NCI-H187 treated with DMSO at 0.1 percent for 48 hours (cell line): ENCODE measurements at places on chromosomes 5 and 9.

GRCh38 chr9:77977210-77977611 lies 54.4 kb downstream of the GNAQ start:
- DNase-seq = no peak

- no peak for DNase-seq
Observed at GRCh38 chr5:150631326-150631701, 9.1 kb upstream of the SYNPO start.

DNA sequence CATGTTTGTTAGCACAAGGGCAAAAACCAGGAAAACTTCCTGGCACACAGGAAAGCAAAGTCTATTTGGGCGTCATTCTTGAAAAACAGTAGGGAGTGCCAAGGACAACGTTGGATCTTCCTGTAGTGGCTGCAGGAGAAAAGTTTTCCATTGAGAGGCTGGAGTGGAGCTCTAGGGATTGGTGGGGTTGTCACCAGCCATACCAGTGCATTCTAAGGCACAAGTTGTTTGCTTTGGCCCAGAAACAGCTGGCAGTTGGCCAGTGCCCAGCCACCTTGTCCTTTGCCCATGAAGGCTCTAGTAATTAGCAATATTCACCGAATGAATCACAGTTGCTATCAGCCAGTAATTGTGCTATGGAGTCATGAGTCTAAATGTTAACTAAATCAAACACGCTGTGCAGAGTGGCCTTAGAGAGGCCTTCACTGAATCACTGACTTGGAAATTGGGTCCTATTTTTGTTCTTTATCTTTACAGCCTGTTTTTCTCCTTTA lies 26.4 kb downstream of the TNFSF15 start:
- no peak for DNase-seq

DNA sequence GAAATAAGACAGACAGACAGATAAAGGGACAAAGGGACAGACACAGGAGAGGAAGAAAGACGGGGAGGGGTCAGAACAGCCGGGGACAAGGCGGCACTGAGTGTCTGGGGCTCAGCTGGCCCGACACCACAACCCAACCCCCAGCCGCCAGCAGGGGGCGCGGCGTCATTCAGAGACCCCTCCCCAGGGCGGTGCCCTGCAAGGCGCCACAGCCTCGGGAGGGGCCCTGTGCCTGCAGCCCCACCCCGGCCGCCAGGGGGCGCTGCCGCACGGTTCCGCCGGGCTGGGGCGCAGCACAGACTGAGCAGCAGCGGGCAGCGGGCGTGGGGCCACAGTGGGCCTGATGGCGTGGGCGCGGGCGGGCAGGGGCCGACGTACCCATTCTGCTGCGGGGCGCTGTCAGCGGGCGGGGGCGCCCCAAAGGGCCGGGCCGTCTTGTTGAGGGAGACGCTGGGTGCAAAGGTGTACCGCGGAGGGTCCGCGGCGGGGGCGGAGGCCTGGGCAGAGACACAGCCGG lies 5.9 kb downstream of the PDLIM7 start:
- DNase-seq = no peak

GRCh38 chr9:98805506-98806272 lies 1.8 kb upstream of the GALNT12 start:
- DNase-seq = no peak

DNA sequence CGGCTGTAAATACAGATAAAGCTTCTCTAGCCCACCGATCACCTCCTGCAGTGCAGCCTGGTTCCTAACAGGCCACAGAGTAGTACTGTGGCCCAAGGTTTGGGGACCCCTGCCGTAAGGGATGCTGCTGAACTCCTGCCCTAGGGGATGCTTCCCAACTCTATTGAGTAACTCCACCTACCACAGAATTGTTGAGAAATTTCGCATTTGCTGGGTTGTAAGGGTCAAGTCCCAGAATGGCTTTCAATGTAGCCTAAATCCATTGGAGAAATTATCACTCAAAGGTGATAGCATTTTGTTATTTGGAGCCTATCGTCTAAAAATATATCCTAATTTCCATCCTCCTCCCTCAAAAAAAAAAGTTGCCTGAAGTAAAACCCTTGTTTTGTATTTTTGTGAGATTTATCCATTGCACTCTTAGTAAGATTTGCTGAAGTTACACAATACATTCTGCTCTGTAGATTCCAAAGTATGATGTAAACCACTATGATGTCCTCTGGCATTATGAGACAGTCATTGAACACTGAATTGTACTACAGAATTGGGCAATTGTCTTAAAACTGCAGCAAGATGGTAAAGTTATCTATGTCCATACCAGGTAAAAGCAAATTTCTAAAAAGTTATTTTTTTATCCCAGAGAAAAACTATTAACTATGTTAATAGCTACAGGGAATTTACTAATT lies 14.0 kb downstream of the ACTBL2 start:
- DNase-seq = no peak

DNA sequence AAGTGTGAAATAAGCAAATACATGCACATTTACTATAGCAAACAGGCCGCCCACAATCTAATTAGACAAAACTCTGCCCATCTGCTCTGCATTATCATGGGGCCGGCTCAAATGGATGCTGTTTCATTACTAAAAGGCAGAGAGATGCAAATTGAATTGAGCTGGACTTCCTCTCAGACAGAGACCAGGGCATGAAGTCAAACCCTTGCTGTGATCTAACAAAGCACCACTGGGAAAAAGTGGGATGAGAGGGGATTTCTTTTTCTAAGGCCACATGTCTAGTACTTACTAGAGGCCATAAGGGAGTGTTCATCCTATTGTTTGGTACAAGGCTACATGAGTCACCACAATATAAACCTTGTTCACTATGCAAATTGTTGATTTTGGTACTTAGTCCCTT lies 614.7 kb downstream of the ISL1 start:
- DNase-seq = no peak

DNA sequence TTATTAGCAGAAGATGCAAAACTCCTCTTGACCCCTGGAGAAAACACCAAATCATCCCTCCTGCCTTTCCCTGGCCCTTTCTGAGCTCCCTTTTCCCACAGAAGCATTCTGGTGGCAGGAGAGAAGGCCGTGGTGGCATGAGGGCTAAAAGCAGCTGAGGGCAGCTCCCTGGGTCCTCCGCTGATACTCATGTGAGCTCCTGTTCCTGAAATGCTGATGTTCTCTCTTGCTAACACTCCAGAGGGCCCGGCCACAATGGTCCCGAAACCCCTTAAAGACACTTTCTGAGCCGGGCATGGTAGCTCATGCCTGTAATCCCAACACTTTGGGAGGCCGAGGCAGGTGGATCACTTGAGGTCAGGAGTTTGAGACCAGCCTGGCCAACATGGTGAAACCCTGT lies 183.1 kb downstream of the HSPA4 start:
- DNase-seq = no peak

DNA sequence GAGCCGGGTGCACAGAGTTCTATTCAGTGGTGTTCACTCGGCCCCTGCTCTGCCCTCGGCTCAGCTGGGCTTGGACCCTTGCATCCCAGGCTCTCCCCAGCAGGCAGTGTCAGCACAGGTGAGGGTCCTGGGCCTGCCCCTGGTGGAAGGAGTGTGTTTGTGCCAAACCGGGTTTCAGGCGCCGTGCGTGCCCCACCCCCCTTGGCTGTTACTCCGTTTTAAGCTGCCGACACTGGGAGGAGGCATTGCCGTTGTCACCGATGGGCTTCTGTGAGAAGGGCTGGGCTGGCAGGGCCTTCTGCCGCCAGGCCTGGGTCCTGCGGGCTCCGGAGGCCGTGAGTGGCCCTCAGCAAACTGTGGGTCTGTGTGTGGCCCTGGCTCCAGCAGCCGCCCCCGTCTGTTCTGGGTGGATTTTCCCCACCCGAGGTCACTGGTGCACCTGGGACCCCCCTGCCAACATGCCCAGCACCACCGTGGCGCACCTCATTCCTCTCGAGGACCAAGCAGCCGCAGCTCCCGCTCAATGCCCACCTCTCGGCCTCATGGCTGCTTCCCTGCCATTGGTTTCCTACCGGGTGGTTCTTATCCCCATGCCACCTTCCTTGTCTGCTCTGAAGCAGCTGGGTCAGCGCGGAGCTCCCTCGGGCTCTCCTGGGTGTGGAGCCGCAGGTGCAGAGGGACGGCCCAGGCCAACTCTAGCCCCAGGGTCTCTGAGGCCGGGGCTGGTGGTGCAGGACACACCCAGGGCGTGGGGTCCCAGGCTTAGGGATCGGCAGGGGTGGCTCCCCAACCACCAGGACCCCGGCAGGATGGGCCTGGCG lies 44.3 kb upstream of the EXOC3 start:
- DNase-seq = no peak

DNA sequence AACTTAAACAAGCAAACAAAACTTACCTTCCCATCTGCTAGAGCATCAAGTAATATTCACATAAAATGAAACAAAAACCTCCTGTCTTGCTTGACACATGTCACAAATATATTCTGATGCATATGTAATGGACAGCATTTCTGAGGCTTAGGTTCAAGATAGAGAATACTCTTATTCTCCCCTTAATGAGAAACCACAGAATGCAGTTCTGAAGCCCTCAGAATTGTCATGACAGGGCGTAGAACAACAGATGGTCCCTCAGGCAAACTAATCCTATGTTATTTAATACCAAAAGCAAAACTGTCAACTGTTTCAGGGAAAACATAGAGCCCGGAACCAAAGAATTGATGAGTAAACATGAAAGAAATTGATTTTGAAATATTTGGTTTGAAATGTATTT lies 229.9 kb upstream of the RIOK2 start:
- no peak for DNase-seq

DNA sequence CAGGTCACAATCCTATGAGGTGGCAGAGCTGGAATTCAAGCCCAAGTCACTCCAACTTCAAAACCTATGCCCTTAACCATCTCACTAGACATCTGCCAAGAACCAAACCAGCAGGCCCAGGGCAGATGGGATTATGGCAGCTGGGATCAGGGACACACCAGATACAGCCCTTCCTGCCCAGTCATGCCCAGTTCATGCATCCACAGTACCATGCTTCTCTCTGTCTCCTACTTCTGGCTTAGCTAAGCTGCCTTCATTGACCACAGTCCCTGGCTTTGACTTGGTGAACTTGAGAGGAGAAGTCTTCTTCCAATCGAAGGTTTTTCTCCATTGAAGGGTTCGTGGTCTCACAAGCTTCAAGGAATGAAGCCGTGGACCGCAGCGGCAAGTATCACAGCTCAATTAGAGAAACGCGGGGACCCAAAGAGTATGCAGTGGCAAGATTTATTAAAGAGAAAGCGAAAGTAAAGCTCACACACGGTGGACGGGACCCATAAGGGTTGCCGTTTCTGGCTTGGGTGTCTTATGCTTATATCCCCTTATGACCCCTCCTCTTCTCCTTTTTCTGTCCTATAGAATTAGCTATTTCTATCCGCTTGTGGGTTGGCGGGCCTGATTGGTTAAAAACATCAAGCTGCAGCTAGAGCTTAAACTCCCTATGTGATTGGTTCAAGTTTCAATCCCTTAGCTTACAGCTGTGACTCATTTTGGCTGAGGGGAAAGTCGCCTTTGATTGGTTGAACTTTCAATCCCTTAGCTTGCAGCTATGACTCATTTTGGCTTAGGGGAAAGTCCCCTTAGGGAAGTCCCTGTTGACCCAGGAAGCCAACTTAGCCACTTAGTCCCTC lies 101.2 kb downstream of the TRIM36 start:
- DNase-seq = no peak

DNA sequence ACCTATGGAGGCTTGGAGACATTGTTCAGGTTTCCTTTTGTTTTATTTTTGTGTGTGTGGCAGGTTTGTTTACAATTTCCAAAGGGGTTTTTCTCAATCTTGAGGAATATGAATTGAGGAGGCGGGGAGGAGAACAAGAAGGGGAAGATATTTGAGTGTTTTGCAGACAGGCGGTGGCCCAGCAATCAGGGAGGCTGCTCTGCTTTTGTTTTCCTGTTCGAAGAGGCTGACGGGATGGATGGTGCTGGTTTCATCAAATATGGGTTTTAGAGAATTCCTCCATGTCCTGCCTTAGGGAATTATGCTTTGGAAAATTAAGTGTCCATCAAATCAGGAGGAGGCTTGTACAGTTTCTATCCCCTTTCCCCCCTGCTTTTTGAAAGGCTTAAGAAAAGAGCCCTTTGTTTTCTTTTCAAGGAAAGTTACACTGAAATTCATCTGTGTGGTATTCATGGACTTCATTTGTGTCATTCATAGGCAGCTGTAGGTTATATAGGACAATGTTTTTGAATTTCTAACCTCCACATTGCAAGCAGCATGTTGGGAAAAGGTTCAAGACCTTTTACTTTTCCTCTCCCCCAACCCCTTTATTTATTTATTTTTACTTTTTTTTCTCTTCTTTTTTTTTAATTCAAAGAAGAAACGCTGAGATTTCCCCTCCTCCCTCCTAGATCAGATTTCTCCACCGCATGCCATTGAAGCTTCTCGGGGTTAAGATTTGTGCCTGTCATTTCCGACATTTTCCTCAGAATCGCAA lies 107.4 kb downstream of the ZNF462 start:
- no peak for DNase-seq

GRCh38 chr5:71873191-71873591 lies 154.1 kb downstream of the CARTPT start:
- DNase-seq = no peak

GRCh38 chr9:8904771-8905515 lies 1105.4 kb upstream of the DMAC1 start:
- no peak for DNase-seq
